ENCODE measurements at places on chromosomes 4 and X. TPM values are rescaled to one million over a fixed set of nuclear protein-coding genes. Genes with fewer than 3 reads are reported as not detected.

Gene SAGE1
- not detected for total RNA-seq

Gene APELA
- 0.73 TPM for total RNA-seq

Gene CLGN
- 1.6 TPM for total RNA-seq

Gene PCYT1B
- 0.16 TPM for total RNA-seq

Gene SLC6A8
- total RNA-seq, result 7.6 TPM

Gene MAMLD1
- total RNA-seq, result 2.8 TPM

DNA sequence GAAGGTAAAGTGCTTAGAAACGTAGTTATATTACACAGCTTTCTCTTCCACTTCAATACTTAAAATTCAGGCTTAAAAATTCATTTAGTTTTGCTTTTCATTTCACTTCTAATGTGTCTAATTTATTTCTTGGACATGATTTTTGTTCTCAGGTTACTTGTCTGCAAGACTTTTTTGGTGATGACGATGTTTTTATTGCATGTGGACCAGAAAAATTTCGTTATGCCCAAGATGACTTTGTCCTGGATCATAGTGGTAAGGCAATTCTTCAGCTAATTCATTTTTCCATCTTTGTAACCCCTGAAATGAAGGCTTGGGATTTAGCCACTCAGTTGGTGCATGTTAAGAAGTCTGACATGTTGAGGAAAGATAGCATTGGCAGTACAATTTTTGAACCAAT is 114.7 kb downstream of the DCLK2 start:
- H3K27ac ChIP-seq, result no peak overlapping the region
- no peak for DNase-seq
- H3K4me3 ChIP-seq, result no peak overlapping the region
- H3K27me3 ChIP-seq, result no peaks in the 10 kb centered on the region

DNA sequence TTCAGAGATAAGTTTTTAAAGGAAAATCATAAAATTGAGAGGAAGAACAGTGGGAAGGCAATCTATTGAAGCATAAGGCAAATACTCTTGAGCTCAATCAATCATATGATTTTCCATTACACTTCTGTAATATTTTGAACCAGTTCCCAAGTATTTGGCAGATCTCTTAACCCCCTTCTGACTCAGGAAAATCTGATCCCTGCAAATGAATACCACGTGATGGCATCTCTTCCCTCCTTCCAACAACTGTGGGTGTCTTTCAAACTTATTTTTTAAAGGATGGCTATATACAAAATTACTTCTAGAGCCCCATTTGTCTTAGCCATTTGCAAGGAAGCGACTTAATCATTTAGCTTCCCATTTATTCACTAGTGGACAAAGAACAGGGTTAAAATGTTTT is 41.9 kb downstream of the AMOT start:
- no peak overlapping the region for H3K27ac ChIP-seq
- no peak for DNase-seq
- no peaks in the 10 kb centered on the region for H3K4me1 ChIP-seq
- H3K27me3 ChIP-seq, result peaks cover 29% of the 10 kb centered on the region
- H3K4me3 ChIP-seq, result no peak overlapping the region

- H3K4me1 ChIP-seq, result no peaks in the 10 kb centered on the region
- no peaks in the 10 kb centered on the region for H3K36me3 ChIP-seq
- H3K27ac ChIP-seq, result no peak overlapping the region
- H3K4me3 ChIP-seq, result no peak overlapping the region
- H3K27me3 ChIP-seq, result no peaks in the 10 kb centered on the region
Measured at GRCh38 chr4:48958582-48958981, 27.5 kb upstream of the CWH43 start.

All from breast epithelium (tissue), 4 donors.